Activated CD4-positive, alpha-beta T cell treated with anti-CD3 and anti-CD28 coated beads for 4 hours (primary cell): ENCODE measurements at places on chromosomes 6 and 20.
A peak's percentile ranks its signal among the peaks of the same experiment; 100 is the strongest.

- DNase-seq = no peak
Observed at GRCh38 chr20:40980106-40980827, 48.4 kb upstream of the TOP1 start.

- no peak for DNase-seq
Observed at GRCh38 chr20:13158369-13158768, 62.7 kb upstream of the ISM1 start.

DNA sequence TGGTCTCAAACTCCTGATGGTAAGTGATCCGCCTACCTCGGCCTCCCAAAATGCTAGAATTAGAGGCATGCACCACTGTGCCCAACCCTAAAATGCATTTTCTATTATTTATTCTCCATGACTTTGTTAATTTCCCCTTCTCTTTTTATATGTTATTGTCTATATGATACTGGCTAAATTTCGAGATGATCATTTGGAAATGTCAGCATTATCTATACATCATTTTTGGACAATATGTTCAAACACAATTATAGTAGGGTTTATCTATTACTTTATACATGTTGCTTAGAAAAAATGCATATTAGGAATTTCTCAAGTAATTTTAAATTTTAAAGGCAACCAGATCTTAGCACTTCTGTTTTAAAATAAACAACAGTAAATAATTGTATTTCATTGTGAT is 34.4 kb upstream of the HIVEP1 start:
- no peak for DNase-seq

GRCh38 chr6:74605922-74606581 is 599.8 kb downstream of the COL12A1 start:
- DNase-seq = no peak

- DNase-seq = no peak
Observed at GRCh38 chr6:164344801-164345291, 930.3 kb downstream of the QKI start.

GRCh38 chr6:134405386-134406087 is 87.6 kb upstream of the SGK1 start:
- DNase-seq = no peak

GRCh38 chr6:12504325-12504966 is 212.1 kb upstream of the PHACTR1 start:
- DNase-seq = no peak

DNA sequence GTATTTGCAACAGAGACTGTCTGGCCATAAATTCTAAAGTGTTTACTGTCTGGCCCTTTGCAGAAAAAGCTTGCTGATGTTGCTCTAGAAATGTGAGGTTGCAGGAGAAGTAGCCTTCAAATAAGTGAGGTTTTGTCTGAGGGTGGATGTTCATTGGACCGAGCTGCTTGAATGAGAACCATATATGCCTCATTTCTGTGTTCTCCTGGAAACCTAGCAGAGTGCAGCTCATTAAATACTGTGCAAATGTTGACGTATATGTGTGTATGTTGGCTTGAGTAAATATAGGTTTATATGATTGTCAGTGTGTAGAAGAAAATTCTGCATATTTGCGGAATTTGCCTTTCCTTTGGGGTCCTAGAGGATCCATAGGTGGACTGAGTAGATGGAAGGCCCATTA is 39.0 kb downstream of the CHMP4B start:
- DNase-seq = no peak

DNA sequence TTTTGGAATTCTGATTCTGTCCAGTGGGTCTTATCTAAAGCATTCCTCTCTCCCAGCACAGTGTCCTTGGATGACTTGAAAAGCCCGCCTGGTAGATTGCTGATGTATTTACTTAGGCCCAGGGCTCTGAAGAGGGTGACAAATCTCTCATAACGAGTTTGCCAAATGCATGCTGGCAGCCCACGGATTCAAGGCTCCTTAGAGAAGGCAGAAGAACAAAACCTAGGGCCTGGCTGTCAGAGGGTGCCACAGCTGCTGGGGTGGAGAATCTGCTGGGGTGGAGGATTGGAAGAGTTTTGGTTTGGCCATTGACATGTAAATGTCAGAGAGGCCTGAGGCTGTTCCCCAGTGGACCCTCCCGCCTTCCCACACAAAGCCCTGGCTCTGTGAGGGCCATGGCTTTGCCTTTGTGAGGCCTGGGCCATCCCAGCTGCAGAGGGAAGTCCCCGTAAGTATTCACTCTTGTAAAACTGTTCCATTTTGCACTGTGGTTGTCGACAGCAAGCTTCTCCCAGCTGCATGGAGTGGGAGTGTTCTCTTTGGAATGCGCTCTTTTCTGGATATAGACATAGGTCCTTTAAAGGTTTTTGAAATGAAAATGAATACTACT is 50.3 kb downstream of the ANKRD6 start:
- DNase-seq = no peak

DNA sequence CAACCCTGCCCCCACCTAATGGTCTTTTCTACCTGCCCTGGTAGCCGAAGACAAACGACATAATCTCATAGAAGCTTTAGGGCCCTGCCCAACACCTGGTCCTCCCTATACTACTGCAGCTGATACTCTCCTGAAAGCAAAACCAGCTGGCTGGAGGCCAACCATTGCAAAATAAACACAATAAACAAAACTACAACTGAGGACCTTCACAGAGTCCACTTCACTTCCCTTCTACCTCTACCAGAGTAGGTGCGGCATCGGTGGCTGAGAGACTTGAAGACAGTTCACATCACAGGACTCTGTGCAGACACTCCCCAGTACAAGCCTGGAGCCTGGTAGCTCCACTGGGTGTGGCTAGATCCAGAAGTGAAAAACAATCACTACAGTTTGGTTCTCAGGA is 476.2 kb downstream of the MMUT start:
- no peak for DNase-seq

GRCh38 chr20:11103866-11104265 is 430.1 kb upstream of the JAG1 start:
- DNase-seq = no peak

DNA sequence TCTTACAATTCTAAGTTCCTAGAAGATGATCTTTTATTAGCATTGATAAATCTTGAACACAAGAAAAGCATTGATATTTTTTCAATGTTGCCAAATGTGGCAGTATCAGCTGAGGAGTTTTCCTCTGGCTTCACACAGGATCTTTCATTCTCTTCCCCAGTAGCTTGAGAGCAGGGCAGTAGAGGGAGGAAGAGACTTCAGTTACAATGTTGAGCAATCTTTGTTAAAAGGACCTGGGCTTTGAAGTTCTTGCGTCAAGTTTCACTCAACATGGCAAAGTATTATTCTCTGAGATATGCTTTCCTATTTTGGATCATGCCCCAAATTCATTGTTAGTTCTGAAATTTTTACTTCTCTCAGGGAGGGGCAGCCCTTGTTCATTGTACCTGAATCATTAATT is 238.0 kb downstream of the COL12A1 start:
- DNase-seq = no peak

DNA sequence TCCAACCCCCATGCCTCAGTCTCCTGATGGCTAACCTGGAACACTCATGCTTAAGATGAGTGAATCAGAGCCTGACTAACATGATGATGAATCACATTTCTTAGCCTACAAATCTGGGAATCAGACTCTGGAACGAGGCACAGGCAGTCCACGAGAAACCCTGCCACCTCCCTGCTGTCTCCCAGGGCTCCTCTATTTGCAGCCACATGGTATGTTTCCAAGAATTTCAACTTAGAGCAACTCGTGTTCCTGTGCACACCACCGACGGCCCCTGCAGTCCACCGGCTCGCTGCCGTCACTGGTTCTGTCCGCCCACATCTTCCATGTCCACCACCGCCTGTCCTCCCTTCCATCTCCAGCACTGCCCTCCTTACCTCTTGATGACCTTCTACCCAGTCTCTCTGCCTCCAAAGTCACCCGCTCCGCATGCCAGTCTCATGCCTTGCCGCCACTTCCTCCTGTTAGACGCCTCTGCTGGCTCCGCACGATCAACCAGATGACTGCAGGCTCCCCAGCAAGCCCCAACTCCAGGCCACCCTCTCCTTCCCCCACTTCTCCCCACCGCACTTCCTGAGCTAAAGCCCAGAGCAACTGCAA is 87.6 kb downstream of the AGPAT4 start:
- DNase-seq = no peak

DNA sequence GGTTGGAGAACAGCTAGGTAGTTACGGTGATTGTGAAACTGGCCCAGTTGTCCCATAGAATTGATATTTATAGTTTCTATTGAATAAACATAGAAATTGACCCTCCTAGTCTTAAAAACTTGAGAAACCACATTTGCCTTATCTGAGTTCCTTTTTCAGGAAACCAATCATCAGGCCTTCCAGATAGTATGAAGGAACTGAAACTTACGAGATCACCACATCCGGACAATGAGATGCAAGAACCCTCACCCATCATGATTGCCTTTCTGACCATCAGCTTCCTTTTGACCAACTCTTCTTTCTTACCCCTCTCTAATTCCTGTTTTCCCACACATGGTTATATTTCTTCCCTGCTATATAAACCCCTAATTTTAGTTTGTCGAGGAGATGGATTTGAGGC is 21.8 kb downstream of the SLC35F1 start:
- no peak for DNase-seq

GRCh38 chr6:49299279-49299678 is 163.8 kb downstream of the MMUT start:
- no peak for DNase-seq

DNA sequence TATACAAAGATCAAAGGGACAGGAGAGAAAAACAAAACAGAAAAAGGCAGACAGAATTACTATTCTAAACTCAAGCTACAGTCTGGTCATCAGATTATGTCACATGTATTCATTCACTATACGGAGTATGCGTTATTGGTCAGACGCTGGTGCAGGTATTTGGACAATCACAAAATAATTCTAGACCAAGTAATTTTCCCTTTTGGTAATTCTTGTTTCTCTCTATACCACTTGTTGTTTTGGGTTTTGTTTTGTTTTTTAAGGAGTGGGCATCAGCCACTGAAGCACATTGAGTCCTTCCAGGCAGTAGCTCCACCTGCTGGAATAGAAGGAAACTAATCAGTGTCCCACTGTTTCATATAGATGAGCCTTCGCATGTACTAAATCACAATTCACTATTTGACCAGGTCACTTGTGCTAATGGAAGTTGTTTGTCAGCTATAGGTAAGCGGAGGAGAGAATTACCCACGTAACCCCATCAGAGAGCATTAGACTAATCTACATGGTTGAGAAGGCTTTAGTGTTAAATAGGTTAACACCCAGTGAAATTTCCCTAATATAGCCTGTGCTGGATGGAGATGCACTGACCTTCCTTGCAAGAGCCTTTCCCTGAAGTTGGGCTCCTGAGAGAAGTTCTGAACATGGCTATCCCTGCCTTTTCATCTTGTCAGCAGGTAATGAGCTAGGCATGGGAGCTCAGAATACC is 77.9 kb downstream of the TNFAIP3 start:
- DNase-seq = peak; percentile 17

- no peak for DNase-seq
Observed at GRCh38 chr6:26394289-26394688, 7.8 kb upstream of the BTN3A1 start.

DNA sequence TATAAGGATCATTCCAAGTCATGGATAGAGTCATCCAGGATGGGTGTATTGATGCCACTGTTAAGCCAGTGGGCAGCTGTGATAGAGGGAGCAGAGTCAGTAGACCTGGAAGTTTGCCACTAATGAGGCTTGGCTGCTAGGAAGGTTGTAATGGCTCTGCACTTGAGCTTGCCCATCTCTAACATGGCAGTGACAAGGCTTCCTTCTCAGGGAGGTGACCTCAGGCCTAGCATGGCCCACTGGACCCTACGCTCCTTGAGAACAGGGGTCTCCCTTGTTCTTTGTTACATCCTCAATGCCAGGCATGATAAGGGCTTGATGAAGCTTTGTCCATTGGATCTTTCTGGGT is 155.1 kb downstream of the CD83 start:
- no peak for DNase-seq

- DNase-seq = no peak
Observed at GRCh38 chr20:41609474-41609873, 8.7 kb downstream of the CHD6 start.

- DNase-seq = no peak
Observed at GRCh38 chr6:92586236-92586977, 833.0 kb downstream of the EPHA7 start.

DNA sequence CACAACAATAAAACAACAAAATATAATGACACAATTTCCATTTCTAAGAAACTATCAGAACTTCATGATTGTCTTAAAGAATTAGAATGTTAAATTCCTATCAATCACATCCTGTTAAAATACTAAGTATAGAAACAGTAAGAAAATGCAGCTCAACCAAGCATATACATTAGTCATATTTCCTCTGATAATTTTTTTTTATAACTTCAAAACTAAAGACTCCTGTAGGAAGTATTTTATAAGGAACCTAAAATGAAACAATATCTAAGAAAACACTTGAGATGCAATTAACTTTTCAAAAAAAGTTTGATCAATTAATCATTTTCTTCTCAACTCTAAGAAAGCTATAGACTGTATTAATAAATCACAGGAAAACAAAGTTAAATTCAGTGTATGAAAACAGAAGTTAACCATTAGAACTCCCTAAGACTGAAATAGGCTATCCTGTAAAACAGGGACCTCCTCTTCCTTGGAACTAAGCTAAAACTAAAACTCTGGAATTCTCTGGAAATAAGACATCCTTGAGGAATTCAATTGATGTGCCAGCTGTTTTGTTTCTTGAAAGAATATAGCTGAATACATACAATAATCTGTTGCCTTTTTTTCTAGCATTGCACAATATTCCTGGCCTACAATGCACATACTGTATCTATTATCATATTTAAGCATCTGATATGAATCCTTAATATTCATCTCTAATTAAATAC is 19.8 kb downstream of the FKBP5 start:
- DNase-seq = no peak

DNA sequence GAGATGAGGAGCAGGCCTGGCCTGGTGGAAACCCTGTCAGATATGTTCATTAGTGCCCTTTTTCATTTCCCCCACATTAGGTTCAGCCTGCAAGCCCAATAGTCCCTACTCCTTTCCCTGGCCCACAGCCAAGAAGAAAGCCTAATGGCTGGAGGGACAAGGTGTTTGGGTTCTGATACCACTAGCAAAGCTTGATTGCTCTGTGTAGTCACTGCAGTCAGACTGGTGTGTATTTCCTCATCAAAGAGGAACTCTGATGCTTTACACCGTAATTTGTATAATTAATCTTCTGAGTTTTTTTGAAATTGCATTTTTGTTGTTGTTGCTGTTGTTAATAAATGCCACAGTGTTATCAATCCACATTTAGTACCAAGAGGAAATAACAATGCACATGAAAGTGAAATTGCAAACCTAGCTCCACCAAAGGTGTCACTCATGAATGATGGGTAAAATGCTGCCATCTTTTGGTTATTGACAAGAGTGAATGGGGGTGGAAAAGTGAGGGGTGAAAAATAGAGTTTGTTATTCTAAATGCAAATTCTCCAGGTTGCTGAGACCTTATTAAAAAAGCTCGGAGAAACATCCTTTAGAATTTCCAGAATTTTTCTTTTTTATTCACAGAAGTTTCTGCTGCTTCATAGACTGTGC is 320.2 kb upstream of the POU3F2 start:
- no peak for DNase-seq
